ENCODE measurements at places on chromosomes 7 and 10.

- DNase-seq: no peak
Measured at GRCh38 chr10:103896225-103896624, 21.8 kb downstream of the STN1 start.

DNA sequence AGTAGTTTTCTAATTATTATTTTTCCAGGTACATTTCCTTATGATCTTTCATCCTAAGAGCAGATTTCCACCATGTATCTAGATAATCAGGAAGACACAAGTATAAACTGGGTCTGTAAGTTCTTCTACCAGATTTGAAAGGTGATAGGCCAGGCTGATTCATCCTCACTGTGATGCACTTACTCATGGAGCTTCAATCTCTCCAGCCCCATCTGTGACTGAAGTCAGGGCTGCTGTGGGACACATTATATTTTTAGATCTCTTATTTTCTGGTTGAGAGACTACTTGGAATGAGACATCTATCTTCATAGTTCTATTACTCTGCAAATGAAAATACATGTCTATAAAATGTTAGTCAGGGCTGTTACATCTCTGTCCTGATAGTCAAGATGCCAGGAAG is 85.5 kb upstream of the SLC25A13 start:
- DNase-seq: peak; percentile 14

DNA sequence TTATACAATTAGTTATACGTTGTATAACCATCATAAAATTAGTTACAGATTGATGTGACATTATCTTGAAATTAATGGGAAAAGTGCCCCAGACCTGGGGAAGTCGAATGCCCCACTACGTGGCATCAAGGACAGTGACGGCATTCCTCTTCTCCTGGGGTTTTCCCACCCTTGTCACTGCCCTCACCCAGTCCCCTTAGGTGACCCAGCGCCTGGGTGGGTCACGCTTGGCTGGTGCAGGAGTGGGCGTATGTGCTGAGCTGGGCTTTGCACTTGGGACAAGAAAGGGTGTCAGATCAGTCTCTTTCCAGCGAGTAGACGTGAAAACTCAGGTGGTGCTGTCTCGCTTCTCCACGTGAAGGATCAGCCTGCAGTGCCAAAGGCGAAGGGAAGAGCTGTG is 7.6 kb downstream of the FOXK1 start:
- DNase-seq: no peak

DNA sequence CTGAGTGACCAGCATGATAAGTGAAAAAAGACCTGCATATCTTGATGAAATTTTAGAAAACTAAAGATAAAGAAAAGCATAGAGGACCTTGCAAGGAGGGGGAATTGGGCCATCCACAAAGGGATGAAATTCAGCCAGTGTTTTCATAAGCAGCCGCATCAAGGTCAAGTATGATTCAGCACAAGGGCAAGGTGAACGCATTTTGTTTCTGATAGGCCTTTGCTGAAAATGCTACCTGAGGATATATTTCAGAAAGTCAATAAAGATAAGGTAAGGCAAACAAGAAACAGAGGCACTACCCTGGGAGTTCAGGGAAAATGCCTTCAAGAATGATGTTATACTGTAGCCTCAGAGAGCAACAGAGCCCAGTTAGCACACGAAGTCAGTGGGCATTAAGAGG is 55.0 kb upstream of the SHH start:
- DNase-seq: no peak

DNA sequence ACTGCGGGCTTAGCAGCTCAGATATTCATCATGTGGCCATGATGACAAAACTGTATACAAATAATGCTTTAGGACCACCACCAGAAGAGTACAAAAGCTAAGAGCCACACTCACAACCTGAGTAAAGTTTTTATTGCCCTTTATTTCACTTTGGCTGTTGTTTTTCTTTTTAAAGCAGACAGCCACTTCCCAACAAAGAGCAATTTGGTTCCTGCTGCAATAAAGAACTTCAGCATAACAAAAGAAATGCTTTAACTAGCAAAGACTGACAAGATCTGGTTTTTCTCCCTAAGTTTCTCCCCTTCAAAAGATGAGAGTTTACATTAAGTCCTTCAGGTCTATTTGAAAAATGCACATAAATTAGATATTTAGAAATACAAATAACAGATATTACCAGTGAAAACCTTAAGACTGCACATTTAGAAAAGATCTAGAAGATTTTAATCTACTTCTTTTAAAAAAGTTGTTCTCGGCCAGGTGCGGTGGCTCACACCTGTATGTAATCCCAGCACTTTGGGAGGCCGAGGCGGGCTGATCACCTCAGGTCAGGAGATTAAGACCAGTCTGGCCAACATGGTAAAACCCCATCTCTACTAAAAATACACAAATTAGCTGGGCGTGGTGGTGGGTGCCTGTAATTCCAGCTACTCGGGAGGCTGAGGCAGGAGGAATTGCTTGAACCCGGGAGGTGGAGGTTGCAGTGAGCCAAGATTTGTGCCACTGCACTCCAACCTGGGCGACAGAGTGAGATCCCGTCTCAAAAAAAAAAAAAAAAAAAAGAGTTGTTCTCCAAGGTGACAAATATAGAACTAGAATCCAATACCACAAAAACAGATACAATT is 59.4 kb downstream of the WAPL start:
- DNase-seq: no peak

DNA sequence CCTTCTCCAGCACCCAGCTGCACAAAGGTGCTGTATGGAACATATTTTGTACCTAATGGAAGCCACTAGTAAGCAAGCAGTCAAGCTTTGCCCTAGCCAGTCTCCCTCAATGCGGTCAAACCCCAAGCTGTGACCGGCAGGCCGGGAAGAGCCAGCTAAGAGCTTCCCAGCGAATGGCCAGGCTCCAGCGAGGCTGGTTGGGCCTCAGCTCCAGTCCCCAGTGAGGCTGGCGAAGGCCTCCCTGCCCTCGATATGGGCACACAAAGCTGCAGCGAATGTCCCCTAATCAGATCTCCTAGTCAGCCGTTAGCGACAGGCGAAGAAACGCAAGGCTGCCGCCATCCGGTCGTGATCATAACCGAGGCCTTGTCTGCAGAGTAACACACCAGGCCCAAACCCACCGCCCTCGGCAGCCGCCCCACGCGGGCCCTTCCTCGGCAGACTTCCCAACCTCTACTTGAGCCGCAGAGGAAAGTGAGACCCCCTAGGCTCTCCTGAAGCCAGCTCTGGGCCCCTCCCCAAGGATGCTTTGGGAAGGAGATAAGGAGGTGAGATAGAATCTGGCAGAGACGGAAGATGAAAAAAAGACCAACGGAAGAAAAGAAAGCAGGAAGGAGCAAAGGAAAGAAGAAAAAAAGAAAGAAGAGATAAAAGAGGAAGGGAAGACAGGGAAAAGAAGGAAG is 3.1 kb upstream of the HOXA9 start:
- DNase-seq: peak; percentile 79

DNA sequence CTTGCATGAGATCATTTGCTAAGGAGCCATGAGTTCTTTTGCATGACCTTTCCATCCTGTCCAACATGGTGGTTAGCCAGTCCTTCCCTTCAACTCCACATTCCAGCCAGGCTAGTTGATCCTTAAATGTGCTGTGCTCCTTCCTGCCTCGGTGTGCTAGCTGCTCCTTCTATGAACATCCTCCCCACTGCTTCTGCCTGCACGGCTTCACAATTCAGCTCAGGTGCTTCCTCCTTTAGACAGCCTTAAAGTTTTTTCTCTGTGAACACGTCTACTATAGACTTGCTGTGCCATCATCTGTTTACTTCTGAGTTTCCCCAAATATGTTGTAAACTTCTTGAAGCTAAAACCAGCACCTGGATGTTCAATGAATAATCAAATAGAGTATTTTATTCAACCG is 95.5 kb downstream of the OTUD1 start:
- no peak for DNase-seq

- no peak for DNase-seq
Measured at GRCh38 chr7:135111379-135111778, 36.5 kb upstream of the TMEM140 start.

- no peak for DNase-seq
Measured at GRCh38 chr7:115043605-115044004, 121.7 kb downstream of the MDFIC start.

DNA sequence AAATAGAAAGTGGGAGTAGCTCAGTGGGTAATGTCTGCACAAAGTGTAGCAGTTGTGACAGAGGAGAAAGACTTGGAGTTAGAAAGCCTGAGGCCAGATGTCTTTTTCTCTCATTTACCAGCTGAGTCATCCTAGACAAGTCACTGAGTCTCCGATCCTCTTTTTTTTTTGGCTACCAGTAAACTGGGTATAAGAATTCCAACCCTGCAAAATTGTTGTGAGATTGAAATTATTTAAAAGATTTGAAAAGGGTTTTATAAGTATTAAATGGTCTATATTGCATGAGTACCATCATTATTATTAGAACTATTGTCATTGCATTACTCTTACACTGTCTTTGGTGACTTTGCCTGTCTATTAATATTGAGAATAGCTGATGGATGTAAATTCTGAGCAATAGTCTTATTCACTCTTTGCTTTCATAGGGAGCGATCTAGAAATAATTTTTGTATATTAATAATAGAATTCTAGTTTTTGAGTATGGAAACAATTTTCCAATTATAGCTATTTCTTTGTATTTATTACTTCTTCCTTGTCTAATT is 74.0 kb downstream of the ARID5B start:
- DNase-seq: peak; percentile 82

DNA sequence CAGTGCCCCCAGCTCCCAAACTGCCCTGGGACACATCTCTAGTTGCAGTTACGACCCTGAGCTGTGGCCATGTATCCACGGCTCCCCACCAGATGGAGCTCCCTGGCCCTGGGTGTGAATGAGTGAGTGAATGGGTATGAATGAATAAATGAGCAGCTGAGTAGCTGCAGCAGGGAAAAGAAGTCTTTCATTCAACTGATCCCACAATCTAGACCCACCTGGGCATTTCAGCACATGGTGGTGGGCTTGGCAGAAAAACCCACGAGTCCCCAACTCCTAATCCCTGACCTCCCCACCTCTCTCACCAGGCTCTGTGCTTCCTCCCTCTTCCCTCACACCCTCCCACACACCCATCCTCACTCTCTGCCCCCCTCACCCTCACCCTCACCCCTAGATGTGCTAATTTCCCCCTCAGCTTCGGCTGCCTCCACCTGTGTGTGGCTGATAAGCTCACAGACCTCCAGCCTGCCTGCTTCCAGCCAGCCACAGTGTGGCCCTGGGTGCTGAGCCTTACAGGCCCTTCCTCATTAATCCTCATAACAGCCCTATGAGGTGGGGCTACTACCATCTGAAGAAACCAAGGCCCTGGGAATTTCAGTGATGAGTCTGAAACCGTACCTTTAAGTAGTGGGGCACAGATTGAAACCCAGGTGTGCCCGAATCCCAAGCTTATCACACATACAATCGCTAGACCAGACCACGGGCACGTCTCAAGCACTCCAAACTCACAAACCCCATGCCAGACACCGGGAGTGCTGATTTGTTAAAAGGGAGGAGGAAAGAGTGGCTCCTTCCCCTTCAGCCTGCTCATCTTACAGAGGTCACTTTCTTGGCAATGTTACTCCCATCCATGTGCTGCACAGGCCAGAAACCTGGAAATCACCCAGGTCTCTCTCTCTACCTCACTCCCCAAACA is 2.2 kb upstream of the ATP6V1F start:
- DNase-seq: peak; percentile 39

- DNase-seq: peak; percentile 92
Measured at GRCh38 chr7:107958764-107959526, 44.0 kb downstream of the LAMB1 start.

GRCh38 chr10:131852176-131852822 is 48.5 kb upstream of the PPP2R2D start:
- no peak for DNase-seq

DNA sequence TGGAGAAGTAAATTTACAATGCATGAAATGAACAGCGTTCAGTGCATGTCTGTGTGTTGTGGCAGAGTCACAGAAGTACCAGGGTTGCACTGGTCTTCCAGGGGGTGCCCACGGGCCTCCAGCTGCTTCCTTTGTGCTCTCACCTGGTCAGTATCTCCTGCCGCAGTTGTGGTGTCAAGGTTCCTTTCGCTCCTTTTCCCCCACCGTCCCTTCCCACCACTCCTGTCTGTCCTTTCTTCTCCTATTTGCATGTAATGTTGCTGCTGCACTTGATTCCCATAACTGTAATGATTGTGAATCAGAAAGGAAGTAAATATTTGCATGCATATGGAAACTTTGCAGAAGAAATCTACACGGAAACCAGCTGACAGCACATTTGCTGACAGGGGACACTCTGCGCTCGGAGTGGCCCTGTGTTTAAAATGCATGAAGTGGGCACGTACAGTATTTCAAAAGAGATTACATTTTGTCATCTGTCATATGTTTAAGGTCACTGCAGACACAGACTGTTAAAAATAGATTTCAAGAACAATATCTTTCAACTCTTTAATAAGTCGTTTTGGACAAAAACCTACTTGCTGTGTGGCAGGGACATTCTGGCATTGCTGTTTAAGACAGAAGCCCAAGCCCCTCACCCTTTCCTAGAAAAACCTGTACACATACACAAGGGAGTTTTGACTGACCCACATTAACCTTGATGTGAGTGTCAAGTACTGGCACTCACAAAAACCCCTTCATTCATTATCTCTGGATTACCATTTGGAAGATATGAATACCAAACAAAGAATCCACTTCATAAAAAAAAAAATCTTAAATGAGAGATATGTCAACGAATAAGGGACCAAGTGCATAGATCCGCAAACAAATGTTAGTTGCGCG is 336.7 kb upstream of the KLF6 start:
- DNase-seq: no peak

DNA sequence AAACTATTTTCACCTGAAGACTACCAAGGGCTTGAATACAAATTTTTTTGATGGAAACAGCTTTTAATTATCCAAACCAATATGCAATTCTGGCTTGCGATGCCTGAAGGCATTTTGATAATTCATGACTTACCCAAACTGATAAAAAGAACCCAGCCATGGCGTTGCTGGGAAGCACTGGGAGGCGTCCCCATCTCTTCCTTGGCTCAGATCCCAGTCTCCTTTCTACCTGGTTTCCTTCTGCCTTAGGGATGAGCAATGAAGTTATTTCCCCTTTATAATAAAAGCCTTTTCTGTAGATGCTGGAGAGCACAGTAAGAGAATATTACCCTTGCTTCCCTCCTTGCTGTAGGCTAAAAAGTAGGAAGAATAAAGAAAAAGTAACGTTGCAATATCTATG is 129.1 kb upstream of the ANK3 start:
- DNase-seq: no peak

DNA sequence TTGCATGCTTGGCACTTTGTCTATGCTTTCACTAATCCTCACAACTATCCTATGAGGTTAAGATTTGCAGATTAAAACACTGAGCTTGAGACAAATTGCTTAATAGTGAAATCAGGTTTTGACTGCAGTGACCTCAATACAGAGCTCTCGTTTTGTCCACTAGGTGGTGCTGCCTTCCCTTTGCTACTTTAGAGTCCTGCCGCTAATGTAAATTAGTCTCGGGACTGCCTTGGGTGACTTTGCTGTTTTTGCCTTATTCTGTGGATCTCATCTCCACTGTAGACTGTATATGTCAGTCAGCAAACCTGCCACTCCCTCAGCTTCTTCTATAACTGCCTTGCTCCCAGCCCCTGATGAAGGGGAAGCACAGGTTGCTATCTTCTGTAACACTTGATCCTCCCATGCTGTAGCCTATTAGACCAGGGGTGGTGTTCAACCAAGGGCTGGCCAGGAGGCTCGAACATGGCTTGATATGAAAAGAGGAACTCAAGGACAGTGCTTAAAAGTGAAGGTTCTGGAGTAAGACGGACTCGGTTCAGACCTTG is 26.0 kb downstream of the ASB4 start:
- DNase-seq: peak; percentile 62
